MV-4-11 (cell line): ENCODE measurements at places on chromosomes 1 and 21.
A peak's percentile ranks its signal among the peaks of the same experiment; 100 is the strongest.

GRCh38 chr1:112991402-112992120 is 35.6 kb upstream of the SLC16A1 start:
- no peak for DNase-seq

DNA sequence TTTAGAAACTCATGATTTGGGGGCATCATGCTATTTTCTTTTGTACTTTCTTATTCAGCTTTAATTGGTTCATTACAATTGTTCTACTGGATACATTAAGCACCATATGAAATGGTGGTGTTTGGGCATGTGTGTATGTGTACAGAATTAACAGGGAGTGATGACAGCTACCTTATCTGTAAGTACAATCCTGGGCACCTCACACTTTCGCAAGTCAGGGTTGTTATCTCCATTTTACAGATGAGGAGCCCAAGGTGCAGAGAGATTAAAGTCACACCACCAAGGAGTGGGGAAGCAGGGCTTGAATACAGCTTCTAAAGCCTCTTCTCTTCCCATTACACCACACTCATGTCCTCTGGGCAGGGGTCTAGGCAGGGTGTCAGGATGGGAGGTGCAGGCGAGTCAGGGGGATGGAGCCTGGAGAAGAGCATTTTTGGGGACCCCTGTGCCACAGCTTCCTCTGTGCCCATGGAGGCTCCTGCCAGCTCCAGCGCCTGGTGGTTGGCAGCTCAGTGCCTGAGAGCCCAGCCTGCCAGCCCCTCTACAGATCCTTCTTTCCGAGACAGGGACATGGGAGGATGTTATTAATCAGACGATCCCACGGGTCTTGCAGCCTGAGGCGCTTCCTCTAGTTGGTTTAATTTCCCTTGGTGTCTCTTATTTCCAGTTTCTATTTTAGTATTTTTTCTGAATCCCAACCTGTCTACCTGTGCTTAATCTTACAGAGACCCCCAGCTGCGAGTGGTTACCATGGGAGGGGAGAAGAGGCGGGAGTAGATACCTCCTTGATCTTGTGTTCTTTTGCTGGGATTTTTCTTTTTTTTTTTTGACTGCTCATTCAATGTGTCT is 126.2 kb upstream of the CD34 start:
- no peak for DNase-seq

- DNase-seq: no peak
Observed at GRCh38 chr1:214473387-214473786, 78.0 kb downstream of the PTPN14 start.

- DNase-seq: no peak
Observed at GRCh38 chr1:61506236-61506635, 218.7 kb downstream of the TM2D1 start.

DNA sequence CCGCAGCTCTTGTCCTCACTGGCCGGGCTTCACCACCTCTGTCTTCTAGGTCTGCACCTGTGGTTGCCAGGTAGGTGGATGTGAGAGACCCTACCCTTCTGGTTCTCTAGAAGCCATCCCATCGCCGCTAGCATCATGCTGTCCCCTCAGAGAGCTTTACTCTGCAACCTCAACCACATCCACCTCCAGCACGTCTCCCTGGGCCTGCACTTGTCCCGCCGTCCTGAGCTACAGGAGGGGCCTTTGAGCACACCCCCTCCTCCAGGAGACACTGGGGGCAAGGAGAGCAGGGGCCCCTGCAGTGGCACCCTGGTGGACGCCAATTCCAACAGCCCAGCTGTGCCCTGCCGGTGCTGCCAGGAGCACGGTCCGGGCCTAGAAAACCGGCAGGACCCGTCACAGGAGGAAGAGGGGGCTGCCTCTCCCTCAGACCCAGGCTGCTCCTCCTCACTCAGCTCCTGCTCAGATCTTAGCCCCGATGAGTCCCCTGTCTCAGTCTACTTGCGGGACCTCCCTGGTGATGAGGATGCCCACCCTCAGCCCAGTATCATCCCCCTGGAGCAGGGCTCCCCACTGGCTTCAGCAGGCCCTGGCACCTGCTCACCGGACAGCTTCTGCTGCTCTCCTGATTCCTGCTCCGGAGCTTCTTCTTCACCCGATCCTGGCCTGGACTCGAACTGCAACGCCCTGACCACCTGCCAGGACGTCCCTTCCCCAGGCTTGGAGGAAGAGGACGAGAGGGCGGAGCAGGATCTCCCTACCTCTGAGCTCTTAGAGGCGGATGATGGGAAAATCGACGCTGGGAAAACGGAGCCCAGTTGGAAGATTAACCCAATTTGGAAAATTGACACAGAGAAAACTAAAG is 1.2 kb downstream of the RUSC1 start:
- no peak for DNase-seq

DNA sequence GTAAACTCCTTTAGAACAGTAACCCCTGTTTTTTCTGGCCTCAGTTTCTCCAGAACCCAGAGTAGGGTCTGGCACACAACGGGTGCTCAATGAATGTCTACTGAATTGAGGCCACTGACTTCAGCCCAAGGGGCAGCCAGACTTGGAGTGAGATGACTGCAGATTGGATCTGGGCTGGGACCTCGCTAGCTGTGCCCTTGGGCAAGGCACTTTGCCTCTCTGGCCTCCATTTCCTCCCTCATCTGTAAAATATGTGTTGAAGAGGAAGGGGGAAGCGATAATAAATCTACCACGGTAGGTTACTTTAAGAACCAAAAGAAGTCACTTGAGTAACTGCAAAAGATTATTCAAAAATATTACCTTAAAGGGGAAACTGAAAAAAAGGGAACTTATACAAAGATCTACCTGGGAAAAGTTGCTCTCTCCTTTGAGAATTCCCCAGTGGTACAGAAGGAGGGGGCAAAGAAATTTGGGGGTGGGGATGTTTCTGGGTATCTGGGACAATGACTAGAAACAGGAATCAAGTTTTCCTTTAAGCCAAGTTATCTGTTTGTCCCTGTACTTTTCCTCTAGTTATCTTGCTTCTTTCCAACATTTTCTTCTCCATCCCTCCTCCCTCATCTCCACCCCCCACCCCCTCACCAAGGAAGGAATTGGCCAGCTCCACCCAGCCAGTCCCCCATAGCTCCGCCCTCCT is 394 bp upstream of the GRHL3 start:
- no peak for DNase-seq

DNA sequence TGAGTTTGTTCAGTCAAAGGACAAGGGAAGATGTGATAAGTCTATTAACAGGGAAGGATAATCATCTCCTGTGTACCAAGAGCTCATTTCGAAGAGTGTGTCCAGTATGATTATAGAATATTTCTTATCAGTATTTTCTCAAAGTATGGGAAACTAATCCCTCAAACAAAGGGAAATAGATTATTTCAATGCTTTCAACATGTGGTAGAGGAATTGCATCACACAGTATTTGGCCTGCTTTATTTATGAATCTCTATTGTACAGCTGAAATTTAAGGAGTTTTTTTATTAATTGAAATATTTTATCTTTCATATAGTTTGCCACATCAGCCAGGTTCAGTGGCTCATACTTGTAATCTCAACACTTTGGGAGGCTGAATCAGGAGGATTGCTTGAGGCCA is 151.0 kb downstream of the CLEC20A start:
- peak; percentile 11 for DNase-seq

DNA sequence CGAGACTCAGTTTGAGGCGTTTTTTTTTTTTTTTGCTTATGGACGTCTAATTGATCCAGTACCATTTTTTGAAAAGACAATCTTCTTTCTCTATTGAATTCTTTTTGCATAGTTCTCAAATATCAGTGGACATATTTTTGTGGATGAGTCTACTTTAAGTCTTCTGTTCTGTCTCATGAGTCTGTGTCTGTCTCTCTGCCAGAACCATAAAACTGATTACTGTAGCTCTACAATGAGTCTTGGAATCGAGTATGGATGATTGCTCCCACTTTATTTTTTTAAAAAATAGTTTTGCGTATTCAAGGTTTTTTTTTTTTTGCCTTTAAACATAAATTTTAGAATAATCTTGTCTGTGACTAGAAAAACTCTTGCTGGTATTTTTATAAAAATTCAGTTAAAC is 323.5 kb downstream of the ZNF326 start:
- no peak for DNase-seq
